ENCODE measurements at places on chromosomes 16 and 17. TPM values are rescaled to one million over a fixed set of nuclear protein-coding genes. Genes with fewer than 3 reads are reported as not detected.

The NPIPA2 gene
- not detected for total RNA-seq

The BICDL2 gene
- total RNA-seq = not detected

The SSTR5 gene
- total RNA-seq = not detected

The RAB11FIP4 gene
- 0.03 TPM for total RNA-seq

- DNase-seq = peak; percentile 22
These were observed 11.4 kb downstream of the SLC13A5 start for GRCh38 chr17:6701719-6702118.

GRCh38 chr16:85750146-85750826 lies 610 bp downstream of the C16orf74 start:
- peak; percentile 64 for DNase-seq

- peak; percentile 72 for DNase-seq
These were observed 31.5 kb downstream of the RBL2 start for GRCh38 chr16:53465606-53466280.

GRCh38 chr17:37179893-37180292 lies 195.9 kb upstream of the C17orf78 start:
- peak; percentile 76 for DNase-seq

DNA sequence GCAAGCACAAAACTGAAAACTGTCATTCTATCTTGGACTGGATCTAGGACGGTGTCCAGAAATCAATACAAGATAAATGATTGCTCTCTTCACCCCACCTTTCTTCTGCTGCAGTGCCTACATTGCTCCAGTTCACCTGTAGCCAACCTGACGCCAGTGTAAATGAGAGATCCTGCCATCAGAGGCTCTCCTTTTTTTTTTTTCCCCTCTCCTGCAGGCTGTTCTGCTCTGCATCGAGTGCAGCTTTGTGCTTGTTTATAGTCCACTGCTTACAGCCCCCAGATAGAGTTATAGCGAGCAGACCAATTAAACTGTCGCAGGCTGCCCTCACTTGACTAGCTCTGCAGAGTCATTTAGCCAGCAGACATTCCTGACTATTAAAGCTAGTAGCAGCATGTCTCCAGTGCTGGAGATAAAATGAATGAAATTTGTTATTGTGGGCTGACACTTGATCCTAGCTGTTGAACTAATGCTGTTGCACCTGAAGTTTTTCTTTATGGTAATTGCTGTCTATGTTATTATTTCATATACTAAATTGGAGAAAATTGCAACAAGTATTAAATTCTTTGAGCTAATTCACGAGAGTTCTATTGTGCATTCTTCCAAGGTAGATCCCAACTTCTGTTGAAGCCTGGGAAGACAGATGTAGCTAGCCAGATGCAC lies 257.1 kb downstream of the FTO start:
- DNase-seq = no peak

DNA sequence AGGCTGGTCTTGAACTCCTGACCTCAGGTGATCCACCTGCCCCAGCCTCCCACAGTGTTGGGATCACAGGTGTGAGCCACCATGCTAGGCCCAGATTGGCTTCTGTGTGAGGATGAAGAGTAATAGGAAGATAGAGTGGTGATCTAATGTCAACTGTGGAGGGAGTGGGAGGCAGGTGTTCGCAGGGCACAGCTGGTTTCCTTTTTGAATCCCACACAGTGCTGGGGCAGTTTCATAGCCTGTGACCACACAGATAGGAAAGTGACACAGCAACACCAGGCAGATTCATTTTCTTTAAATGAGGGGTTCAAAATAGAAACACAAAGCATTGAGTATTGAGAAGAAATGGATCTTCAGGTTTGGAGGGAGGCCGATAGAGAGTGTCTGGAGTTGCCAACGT lies 540.3 kb downstream of the WWOX start:
- no peak for DNase-seq

DNA sequence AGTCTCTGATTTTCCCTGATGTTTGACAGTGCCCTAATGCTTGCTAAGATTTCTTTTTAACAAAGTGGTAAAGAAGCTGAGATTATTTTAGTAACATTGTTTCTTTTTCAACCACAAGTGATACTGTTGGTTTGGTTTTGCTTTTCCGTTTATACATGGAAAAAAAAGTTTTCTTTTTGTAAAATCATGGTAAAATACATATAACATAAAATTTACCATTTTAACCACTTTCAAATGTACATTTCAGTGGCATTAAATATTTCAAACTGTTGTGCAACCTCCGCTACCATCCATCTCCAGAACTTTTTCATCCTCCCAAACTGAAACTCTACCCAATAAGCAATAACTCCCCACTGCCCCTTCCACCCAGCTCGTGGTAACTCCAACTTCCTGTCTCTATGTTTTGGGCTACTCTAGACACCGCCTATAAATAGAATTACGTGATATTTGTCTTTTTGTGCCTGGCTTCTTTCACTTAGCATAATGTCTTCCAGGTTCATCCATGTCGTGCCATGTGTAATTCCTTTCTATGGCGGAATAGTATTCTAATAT lies 4.6 kb downstream of the CIITA start:
- DNase-seq = no peak

GRCh38 chr17:50139950-50140885 lies 10.3 kb upstream of the SAMD14 start:
- peak; percentile 78 for DNase-seq

DNA sequence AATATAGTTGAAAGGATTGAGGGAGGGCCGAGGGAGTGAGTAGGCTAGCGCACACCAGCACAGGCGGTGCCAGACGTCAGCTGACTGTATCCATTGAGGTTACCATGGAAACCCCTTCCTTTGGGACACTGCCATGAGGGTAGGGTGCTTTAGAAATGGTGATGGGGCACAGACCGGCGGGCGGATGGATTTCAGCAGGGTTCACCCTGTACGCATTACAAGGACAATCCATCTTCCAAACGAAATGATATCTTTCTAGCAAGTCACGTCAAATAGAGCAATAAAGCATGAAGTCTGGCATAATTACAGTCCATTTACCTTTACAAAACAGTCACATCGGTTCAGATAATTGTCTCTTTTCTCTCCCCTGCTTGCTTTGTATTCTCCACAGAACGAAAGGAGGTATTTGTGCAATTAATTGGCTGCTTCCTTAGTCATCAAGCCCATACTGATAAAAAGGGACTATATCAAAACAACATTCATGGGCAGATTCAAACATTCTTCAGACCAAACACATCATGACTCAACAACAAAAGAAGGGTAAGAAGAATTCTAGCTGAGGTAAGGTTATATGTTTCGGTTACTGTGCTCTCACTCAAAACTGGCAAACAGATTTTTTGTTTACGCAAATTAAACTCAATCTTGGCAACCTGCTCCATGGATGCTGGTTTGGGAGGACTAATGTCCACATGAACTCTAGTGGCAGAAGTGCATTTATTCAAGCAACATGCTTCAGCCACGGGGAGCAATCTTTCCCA lies 140.6 kb downstream of the CDK5R1 start:
- DNase-seq = peak; percentile 13

DNA sequence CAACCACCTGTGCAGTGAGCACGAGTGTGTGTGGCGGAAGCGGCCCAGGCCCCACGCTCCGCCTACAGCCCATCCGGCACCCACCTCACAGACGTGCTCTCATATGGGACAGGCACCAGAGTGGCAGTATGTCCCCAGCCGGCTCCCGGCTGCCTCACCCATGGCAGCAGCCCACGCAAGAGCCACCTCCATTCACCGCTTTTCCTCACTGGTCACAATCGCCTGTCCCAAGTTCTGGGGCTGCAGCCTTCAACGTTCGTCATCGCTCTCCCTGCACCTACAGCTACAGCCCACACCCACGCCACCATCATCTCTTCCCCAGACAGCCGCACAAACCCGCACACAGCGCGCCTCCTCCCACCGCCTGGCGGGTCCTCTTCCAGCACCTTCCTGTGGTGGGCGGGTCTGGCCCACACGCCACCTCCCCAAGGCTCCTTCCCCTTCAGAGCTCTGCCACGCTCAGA lies 17.5 kb upstream of the TRAP1 start:
- DNase-seq = no peak

DNA sequence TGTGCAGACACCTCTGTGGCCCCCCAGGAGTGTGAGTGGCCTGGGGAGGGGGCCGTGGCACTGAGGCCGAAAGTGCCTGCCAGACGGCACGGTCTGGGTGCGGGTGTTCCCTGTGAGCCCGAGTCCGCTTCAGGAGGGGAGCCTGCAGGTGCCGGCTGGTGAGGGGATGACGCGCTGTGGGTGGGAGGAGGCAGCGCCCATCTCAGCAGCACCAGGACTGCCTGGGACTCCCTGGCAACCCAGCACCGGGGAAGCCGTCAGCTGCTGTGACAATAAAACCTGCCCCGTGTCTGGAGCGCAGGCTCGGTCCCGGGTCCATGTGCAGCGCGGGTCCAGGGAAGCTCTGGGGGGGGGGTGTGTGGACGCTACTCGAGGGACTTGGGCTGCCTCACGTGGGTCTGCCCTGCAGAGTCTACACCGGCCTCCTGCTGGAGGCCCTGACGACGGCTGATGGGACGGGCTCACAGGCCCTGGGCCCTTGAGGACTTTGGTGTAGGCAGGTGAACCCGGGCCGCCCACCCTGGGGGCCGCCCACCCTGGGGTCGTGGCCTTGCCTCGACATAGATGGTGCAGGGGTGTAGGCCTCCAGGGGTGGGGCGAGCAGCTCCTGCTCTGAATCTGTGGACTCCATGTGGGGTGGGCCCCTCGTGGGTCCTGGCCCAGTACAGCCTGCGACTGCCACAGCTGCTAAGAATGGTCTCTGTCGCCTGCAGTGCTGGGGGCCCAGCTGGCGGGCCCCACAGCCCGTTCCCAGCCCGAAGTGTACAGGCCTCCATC lies 5.9 kb upstream of the RAB40C start:
- DNase-seq = no peak

- peak; percentile 48 for DNase-seq
These were observed 946 bp downstream of the OSGIN1 start for GRCh38 chr16:83953796-83954576.

GRCh38 chr16:543301-544164 lies 16.0 kb downstream of the CAPN15 start:
- DNase-seq = no peak

DNA sequence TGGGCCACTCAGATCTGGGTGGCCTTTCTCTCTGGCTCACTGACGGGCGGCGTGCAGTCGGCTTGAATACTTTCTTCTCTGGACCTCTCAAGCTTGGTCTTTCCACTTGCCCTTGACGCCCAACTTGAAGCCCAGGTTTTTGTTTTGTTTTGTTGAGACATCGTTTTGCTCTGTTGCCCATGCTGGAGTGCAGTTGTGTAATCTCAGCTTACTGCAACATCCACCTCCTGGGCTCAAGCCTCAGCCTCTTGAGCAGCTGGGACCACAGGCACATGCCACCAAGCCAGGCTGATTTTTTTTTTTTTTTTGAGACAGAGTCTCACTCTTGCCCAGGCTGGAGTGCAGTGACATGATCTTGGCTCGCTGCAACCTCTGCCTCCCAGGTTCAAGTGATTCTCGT lies 22.7 kb upstream of the KIF19 start:
- DNase-seq = no peak

DNA sequence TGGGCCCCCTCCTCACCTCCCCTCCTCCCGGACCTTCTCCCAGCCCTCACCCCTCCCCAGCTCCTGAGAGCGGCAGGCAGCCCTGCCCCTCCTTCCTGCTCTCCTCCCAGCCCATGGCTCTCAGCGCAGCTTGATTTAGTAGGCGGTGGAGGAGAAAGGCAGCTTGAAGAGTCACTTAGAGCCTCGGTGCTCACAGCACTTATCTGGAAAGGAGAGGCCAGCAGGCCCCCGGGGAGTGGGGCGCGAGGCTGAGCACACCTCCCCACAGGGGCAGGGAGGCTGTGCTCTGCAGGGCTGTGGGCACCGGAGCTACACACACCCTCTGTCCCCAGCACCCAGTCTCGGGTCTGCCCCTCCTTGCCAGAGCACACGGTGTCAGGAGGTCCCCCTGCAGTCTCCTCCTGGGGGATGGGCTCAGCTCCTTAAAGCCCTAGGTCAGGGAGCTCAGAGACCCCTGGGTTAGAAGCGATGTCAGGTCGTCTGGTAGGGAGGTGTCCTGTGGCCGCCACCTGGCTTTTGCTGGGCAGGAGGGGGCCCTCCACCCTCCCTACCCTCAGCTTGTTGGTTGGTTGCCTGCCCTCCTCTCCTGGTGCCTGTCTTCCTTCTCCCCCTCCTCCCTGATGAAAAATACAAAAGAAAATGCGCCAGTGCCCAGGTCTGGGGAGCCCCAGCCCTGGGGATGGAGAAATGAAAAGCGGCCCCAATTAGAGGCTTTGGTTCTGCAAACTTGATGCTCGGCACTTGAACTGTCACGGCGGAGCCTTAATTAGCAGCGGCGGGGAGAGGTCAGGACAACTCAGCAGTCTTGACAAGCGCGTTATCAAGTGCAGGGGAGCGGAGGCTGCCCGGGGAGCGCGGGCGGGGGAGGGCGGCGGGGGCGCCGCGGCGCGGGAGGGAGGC lies 151.1 kb upstream of the GSE1 start:
- DNase-seq = no peak

DNA sequence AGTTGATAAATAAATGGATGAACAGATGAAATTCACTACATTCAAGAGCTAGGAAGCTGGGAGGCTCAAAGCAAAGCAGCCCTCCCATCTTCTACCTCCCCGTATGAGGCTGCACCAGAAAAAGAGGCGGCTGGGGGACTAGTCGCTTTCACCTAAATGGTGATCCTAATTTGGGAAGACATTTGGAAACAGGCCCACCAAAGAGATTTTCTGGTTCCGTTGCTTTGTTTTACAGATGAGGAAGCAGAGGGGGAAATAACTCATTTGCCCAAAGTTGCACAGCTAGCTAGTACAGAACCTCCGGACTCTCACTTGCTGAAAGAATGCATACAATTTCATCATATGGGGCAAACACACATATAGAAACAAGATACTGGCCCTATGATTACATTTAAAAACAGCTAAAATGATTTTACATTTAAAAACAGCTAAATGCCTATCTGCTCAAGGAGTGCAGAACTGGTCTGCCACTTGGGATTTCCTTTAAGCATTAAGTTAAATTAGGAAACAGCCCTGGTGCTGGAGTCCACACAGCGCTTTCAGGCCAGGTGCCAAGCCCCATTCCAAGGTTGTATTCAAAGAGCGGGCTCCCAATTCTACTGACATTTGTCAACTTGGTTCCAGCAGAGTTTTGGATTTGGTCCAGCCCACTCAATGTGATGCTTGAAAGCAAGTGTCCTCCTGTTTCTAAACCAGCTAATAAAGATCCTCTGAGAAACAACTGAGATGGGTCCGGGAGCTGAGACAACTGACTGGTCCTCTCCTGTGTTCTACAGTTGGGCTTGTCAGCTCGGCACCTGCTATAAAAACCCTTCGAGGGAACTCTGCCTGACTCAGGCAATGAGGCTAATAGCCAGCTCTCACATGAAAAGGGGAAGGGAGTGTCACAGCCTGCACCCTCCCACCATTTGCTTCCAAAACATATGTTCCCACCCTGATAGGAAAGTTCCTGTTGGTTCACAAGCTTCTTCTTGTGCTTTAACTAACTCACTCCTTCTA lies 11.7 kb downstream of the ERN1 start:
- no peak for DNase-seq

GRCh38 chr16:3062553-3062952 lies 2.9 kb upstream of the IL32 start:
- no peak for DNase-seq
